ENCODE measurements at places on chromosomes 3 and 15.

DNA sequence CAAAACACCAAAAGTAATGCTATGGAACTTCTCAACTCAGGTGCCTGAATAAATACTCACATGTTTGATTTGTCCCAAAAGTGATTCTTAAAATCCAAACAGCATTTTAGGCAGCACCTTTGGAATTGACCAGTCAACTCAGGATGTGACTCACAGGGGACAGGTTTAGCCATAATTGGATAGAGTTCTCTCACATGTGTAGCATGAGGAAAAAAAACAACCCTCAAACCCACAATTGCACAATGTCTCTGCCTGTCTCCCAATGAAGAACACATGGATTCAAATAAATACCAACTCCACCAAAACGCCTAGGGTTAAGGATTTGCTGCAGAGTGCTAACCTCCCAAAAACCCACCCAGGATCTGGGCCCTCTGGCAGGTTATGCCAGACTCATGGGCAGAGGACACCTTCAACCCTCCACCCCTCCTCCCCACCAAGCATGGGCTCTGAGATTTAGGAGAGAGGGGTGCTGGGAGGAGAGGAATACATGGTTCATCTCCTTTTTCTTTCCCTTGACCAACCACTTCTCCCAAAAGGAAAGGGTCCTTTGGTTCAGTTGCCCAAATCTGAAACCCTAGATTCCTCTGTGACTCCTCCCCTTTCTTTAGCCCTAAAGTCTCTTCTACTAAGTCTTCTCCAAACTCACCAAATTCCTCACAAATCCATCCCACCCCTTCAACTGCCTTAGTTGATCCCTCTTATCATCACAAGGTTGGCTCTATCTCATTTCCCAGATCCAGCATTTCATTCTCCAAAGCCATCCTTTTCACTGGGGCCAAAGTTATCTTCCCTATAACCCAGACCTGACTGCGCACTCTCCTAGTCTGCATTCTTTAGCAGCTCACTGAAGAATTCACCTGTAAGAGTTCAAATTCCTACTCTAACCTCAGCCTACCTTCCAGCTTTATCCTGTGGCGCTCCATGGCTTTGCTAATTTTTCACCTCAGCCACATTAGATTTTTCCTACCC lies 7.7 kb downstream of the RYK start:
- DNase-seq: peak; percentile 35

GRCh38 chr3:155991847-155992246 lies 121.4 kb downstream of the GMPS start:
- DNase-seq: no peak

DNA sequence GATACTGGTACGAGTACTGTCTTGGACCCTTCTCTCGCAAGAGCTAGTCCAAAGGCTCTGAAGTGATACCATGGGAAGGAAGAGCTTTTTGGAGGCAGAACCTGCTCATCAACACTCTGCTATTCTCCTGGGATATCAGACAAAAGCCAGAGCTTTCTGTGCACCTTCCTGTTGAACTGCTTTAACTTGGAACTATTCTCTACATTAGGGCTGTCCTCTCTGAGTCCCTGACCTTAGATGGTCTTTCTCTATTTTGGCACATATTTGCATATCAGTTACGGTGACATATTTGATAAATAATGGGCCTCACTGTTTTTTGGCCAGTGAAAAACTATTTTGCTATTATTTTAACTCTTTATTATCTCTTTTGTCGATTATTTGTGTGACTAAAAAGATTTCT lies 146.9 kb downstream of the TIGIT start:
- no peak for DNase-seq

DNA sequence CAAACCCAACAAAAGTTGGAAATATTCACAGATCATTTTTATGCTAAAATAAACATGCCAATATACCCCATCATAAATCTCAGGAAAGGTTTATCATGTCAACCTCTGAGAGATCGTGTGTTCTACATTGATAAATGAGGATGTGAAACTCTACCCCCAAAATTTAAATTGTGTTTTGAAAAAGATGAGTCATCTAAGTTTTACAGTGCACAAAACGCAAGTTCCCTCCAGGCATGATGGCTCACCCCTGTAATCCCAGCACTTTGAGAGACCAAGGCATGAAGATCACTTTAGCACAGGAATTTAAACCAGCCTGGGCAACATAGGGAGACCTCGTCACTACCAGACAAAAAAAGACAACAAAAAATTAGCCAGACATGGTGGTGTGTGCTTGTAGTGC lies 1487.0 kb upstream of the GBE1 start:
- no peak for DNase-seq

DNA sequence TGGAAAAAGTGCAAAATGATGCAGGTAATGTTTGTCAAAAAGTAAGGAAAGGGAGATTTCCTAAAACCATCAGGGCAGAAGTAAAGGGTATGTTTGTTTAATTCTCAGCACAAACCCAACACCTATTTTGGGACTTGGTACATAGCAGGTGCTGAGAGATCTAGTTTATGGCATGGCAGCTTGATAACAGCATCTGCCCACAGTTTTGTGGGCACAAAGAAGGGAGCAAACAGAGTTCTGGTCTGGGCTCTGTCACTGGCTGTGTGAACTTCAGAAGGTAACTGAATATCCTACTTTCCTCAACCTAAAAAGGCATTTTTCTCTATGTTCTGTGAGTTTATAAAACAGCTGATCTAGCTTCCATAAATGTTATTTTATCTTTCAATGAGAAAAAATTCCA lies 141.6 kb downstream of the PLCH1 start:
- no peak for DNase-seq

DNA sequence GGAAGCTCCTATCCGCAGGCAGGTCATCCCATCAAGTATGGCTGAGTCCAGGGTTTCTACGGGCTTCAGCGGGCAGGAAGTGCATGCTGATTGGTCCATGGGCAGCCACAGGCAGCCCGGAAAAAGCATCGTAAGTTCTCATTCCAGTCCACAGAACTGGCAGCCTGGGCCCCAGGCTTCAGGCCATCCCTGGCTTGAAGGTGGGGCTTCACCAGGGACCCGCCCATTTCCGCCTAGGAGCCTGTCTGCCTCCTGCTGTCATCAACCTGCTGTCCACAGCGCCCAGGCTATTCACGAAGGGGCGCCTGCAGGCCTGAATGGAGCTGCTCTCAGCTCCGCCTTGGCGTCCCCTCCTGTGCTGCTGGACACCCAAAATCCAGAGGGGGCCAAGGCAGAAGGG lies 13.9 kb downstream of the PCYT1A start:
- peak; percentile 45 for DNase-seq

DNA sequence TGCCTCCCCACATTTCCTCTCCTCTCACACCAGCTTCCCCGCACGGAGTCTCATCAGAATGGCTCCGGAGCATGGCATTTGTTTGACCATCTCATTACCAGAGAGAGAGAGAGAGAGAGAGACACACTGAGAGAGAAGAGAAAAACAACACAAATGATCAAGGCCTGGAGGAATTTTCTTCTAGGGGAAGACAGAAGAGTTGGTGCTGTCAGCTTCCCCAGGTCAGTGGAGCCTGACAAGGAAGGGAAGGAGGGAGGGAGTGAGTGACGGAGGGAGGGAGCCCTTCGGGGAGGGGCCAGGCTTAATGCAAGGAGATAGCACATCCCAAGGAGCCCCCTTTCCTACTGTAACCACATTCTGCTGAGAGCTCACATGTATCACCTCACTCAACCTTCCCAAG lies 9.1 kb downstream of the ST8SIA2 start:
- DNase-seq: no peak

- no peak for DNase-seq
Observed at GRCh38 chr15:55740981-55741832, 1.7 kb downstream of the PRTG start.

- DNase-seq: peak; percentile 49
Observed at GRCh38 chr3:79086514-79086913, 681.3 kb downstream of the ROBO1 start.

DNA sequence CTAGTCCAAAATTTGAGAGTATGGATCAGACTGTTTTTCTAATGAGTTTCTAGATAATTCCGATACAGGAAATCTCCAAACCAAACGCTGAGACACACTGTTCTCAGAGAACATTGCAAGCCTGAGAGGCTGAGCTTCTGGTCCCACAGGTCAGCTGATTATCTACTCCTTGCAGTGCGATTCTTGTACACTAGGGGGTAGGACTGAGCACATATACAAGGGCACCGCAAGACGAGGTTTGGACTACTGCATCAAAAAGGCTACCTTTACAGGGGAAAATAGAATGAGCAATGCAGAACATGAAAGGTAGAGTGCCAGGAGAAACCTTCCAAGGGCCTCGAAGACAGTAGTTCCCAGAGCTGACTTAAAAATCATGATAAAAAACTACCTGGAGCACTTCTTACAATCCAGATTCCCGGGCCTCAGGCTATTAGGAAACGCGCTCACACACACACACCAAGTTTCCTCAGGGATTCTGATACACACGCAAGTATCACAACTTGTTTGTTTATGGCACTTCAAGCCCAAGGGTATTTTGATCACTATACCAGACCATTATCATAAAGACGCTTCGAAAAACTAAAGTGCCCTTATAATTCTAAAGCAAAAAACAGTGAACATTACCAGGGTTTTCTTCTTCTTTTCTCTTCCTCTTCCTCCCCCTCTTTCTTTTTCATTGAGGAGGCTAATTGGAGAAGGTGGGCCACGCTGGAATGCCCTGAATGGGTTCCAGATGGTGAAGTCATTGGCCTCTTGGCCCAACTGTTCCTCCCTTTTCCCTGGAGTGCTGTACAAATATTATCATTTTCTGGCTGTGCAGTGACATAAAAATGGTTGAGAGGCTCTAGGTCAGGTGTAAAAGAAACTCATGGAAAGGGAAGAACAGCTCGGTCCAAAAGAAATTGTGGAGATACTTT lies 61.8 kb downstream of the SLC12A8 start:
- DNase-seq: peak; percentile 79

- peak; percentile 79 for DNase-seq
Observed at GRCh38 chr15:45458746-45459403, 63.7 kb downstream of the SLC30A4 start.

GRCh38 chr3:120767106-120767505 lies 24.6 kb downstream of the GTF2E1 start:
- no peak for DNase-seq

DNA sequence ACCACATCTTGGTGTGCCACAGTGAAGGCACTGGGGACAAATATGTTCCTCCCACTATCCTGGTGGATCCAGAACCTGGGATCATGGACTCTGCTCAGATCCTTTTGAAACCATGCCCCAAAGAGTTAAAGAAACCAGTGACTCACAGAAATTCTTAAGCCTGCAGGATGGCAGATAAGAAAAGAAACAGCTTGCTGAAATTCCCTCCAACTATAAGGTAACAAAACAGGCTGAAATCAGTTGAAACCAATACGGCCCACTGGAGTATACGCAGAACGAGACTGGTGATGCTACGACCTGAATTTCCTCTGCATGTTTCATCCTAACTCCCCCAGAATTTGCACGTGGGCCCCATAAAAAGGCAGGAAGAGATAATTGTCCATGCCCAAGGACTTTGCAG lies 209.6 kb downstream of the TJP1 start:
- no peak for DNase-seq

DNA sequence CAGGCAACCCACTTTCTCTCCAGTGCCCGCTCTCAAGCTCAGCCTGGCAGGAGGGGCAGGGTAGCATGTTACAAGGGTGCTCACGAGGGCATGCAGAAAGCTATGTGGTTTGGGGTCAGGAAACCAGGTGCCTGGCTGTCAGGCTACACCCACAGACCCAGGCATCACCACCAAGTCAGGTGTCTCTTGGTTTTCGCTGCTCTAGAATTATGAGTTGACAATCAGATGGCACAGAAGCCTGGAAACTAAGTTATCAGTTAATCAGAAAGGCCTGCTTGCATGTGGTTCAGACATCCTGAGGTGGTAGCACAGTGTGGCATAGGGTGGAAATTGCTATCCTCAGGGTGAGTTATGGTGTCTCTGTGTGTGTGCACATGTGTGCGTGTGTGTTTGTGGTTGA lies 16.2 kb upstream of the CCR9 start:
- peak; percentile 38 for DNase-seq

DNA sequence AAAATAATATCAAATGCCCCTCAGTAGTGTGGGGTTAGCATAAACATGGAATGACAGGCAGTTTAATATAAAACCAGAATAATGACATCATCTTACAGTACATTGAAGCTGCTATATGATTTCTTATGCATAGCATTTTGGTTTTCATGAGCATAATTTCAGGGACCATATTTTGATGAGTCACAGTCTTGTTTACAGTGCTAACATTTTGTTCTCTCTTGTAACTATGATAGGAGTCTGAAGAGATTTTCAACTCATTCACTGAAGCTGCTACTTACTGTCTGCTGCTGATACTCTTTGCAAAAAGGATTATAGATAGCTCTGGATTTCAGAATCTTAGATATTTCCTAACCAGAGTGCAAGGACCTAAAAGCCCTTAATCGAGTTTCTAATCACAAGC lies 92.6 kb upstream of the CCDC54 start:
- DNase-seq: no peak

GRCh38 chr3:89038869-89039268 lies 68.6 kb upstream of the EPHA3 start:
- DNase-seq: no peak

- no peak for DNase-seq
Observed at GRCh38 chr15:29700296-29700695, 122.0 kb downstream of the TJP1 start.

- DNase-seq: no peak
Observed at GRCh38 chr3:108887777-108888176, 65.2 kb downstream of the TRAT1 start.

- peak; percentile 28 for DNase-seq
Observed at GRCh38 chr3:178436773-178437172, 99.5 kb upstream of the KCNMB2 start.

DNA sequence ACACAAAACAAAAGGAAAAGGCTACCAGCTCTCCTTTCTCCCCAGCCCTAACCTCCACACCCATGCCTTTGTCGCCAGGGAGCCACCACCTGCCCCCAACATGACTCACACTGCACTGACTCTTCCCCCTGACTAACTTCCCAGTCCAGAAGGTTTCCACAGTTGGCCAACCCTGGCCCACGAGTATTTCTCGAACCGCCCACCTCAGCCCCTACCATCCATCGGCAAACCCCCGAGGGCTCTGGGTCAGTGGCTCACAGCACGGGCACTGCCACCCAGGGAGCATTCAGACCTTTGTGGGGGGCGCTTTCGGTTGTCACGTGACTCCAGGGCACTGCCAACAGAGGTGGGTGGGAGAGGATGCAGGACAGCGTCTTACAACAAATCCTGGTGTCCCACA lies 152.3 kb downstream of the LRRC28 start:
- no peak for DNase-seq

DNA sequence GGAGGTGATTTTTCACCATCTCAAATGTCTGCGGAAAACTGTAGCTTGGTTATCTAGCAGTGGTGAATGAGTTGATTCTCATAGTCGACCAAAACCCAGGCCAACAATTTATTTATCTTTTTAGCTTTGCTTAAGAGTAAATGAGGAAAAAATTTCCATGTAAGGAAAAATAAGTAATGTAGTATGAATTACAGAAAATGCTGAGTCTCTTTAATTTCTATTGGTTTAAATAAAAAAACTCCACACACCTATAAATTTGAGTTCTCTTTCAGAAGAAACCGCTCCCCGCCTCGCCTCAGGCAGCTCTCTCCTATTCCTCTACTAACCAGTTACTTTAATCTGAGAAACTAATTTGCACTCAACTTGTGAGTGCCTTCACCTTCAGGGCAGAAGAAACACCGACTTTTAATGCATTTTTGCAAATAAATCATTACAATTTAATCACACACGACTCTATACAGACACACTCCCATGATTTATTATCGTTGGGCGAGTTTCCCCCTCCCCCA lies 540 bp upstream of the RSRC1 start:
- DNase-seq: no peak

Measured in activated CD4-positive, alpha-beta T cell treated with anti-CD3 and anti-CD28 coated beads, Interleukin-10, Interleukin-2, amounts not matched to agents 100 ng/mL and 50 ng/mL, durations not matched to agents 16 hours and 8 hours (primary cell).